ENCODE measurements at places on chromosomes 13 and 19.
A peak's percentile ranks its signal among the peaks of the same experiment; 100 is the strongest.

- DNase-seq: no peak
These were observed 833 bp downstream of the GAMT start for GRCh38 chr19:1400281-1401137.

DNA sequence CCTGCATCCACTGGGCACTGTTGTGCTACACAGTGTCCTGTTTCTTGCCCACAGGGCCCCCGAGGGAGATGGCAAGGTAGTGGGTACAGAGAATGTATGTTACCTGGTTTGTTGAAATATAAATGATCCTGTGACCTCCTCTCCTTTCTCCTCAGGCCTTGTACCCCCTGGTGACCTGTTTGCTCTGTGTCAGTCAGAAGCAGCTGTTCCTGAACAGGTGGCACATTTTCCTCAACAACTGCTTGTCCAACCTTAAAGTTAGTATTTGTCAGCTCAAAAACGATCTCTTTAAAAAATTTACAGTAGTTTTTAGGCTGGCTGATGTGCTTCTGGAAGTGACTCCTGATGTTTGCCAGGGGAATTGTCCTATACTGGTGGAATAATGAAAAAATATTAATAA, 105.1 kb downstream of the FRY start:
- DNase-seq: no peak

- no peak for DNase-seq
These were observed 7.3 kb upstream of the LPAR2 start for GRCh38 chr19:19635313-19635702.

DNA sequence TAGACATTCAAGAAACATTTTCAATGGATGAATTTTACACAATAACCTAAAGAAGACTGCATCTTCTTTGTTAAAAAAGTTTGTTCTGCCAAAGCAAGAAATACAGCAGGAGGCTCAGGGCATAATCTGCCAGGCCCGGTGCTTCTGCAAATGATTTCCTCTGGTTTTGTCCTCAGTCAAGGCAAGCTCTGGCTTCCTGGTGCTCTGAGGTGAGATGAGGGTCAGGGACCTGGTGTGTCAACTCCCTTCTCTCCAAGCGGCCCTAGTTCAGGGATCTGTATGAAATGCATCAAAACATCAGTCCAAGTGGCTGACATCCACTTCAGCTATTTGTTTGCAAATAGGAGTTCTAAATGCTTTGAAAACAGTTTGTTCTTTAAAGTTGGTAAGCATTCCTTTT, 31.6 kb downstream of the LACC1 start:
- no peak for DNase-seq

DNA sequence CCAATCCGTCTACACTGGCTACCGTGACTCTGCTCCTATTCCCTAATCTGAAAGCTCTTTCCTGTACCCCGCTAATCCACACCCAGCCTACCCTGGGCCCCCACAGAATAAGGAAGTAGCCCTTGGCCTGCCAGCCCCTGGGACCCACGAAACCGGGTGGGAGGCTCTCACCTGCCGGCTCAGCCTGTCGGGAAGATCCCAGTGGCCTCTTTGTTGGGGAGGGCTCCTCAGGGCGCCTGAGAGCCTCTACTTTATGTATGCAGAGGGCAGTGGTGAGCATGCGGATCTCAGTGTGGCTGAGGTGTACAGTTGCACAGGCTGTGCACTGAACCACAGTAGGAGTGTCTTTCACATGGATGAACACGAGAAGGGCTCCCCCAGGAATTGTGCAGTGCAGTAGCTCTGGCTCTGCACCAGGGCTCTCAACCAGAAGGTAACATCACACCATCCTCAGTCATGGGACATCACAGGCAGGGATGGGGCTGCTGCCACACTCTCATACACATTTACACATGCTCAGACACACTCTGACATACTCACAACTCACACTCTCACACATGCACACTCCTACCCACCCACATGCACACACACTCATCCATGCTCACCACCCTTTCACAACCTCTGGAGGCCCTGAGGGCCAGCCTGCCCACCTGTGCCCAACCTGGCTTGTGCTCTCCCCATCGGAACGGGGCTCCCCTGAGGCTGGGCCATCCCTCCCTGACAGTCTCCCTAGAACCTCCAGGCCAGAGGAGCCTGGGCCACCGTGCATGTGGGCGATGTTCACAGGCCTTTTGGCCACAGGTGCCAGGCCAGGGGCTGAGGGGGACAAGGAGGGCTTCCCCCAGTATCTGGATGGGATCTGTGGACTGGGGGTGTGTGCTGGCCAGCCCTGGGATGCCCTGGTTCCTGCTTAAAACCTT, 135.0 kb downstream of the URI1 start:
- DNase-seq: no peak

GRCh38 chr19:53621885-53622740, 9.7 kb upstream of the DPRX start:
- DNase-seq: no peak

- no peak for DNase-seq
These were observed 78.4 kb upstream of the DIAPH3 start for GRCh38 chr13:60242043-60242595.

DNA sequence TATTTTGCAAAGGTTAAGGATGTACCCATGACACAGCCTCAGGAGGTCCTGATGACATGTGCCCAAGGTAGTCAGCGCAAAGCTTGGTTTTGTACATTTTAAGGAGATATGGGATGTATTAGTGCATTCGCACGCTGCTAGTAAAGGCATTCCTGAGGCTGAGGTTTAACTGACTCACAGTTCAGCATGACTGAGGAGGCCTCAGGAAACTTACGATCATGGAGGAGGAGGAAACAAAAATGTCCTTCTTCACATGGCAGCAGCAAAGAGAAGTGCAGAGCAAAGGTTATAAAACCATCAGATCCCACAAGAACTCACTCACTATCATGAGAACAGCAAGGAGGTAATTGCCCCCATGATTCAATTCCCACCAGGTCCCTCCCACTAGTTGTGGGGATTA, 1017.4 kb downstream of the EFNB2 start:
- DNase-seq: no peak

DNA sequence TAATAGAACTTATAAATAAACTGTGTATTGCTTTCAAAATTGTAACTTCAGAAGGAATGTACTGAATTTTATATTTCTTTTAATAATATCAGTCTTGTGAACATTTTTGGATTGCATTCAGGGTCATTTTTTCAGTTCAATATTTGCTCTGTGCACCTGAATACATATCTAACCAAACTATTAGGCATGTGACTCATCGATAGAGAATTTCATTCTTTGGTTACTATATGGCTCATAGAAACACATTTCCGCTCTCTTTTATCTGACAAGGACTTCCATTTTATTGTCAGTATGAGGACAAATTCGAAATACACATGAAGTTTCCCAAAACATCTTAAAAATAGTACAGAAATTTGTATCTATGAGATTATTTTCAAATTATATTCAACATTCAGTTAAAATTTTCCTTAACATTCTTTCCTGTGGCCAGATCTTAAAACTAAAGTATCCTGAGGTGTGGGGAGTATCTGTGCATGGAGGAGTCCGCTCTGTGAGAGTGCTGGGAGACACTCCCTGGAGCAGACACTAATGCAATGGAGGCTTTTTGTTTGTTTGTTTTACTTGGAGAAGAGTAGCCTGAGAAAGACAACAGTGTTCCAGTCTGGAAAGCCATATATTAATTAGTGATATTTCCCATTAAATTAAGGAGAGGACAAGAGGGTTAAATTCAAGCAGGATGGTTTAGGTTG, 483.6 kb downstream of the PCDH20 start:
- DNase-seq: no peak

- DNase-seq: no peak
These were observed 10.3 kb downstream of the VSTM2B start for GRCh38 chr19:29535984-29536508.

DNA sequence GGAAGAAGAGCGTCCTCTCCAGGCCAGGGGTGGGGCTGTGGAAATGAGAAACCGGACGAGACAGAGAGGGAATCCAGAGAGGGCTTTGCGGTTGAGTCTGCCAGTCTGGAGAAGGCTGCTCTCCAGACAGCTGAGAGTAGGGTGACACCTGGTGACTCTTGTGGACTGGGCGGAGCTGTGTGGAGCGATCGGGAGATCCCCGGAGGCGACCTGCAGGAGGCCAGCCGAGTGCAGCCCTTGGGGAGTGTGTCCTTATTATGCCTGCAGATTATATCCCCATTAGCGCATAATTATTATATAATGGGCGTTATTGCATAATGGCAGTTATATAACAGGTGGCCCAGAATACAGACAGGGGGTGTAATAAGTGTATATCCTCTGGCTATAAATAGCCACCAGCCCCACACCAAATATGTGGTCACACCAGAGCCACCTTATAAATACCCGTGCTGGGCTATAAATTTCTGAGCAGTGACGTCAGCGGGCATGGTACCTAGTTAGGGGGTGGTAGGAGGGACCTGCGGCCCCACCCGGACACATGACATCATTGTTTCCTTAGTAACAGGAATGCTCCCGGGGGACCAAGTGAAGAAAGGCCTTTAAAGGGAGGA, 41.2 kb downstream of the NFIX start:
- no peak for DNase-seq

- no peak for DNase-seq
These were observed 12.3 kb downstream of the KCNN4 start for GRCh38 chr19:43768273-43769050.

DNA sequence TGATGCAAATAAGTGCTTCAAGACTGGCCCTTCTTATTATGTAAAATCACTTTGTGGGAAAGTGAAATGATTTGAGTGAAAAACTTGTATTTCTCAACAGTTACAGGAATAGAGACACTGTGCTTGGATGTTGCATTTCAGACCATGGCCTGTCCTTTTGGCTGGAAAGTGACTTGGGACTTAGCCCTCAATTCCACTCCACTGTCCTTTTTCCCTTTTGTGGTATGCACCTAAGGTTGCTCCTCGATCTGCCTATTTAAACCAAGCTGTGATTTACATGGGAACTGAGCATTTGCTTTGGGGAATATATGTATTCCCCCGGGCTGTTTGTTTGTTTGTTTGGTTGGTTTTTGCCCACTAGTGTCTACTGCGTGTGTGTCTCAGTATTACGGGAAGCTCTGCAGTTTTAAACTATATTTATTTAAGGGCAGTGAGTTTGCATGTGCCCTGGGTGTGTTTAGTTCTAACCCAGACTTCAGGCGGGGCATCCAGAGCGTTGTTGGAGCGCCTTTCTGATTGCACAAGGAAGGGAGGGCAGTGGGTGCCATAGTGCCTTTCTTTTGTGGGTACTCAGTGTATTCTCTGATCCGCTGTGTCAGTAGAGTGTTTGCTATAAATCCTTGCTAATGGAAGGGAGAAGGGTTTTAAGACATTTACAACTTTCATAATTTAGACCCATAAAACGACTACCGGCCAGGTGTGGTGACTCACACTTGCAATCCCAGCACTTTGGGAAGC, 18.2 kb upstream of the RNF113B start:
- DNase-seq: no peak

GRCh38 chr13:40064154-40065097, 409.0 kb downstream of the COG6 start:
- DNase-seq: no peak

GRCh38 chr13:106561551-106562170, 6.3 kb downstream of the ARGLU1 start:
- DNase-seq: peak; percentile 4

GRCh38 chr13:91157273-91158016, 190.0 kb upstream of the MIR17HG start:
- no peak for DNase-seq

- no peak for DNase-seq
These were observed 552 bp upstream of the GRWD1 start for GRCh38 chr19:48445256-48445605.

DNA sequence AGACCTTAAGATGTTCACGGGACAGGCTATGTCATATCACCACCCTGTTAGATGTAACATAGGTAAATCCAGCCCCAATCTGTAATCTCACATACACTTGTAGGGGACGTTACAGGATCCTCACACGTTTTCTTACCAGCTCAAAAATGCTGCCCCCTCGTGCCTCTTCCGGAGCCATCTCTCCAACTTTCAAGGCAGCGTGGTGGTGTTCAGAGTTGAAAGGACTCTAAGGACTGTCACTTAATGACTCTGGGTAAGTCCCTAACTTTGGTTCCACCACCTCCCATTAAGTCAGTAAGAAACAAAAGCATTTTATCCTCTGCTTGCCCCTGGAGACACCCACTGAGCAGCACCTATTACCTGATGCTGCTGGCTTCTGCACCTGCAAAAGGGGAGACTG, 4.4 kb downstream of the MED26 start:
- no peak for DNase-seq

DNA sequence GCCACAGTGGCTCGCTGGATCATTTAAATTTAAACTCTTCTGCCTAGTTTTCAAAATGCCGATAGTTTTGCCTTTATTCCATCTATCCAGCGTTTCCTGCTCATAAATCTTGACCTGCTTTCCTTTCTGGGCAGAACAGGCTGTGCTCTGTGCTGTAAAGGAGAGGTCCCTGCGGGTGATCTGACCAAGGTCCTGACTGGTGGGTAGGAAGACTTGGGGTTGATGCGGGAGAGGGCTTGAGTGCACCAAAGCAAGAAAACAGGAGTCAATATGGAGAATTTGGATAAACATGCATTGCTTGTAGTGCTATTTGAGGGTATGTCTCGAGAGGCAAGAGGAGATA, 533.6 kb downstream of the MYO16 start:
- no peak for DNase-seq

GRCh38 chr13:34914416-34914815, 27.7 kb upstream of the NBEA start:
- DNase-seq: no peak

GRCh38 chr19:53112286-53112685, 9.1 kb upstream of the ZNF160 start:
- DNase-seq: no peak

DNA sequence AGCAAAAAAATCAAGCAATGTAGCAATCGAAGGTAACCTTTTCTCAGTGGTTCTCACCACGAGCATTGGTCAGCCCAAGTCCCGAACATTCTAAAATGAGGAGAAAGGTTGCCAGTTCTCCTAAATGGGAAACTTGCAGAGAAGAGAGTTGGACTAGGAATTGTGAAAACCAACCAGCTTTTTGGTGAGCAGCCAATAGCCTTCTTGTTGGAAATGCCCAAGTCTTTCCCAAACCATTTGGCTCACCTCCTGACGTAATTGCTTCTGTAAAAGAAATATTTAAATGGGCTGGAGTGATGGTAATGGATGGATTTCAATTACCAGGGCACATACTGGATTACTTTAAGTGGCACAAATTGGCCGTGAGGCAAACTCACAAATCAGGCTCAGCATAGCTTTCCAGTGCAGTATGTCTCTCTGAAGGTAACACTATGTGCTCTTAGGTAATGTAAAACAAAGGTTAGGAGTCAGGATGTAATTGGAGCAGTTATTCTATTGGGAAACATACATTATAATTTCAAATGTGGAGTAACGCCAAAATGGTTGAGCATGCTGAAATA, 423.2 kb downstream of the KLF5 start:
- no peak for DNase-seq

DNA sequence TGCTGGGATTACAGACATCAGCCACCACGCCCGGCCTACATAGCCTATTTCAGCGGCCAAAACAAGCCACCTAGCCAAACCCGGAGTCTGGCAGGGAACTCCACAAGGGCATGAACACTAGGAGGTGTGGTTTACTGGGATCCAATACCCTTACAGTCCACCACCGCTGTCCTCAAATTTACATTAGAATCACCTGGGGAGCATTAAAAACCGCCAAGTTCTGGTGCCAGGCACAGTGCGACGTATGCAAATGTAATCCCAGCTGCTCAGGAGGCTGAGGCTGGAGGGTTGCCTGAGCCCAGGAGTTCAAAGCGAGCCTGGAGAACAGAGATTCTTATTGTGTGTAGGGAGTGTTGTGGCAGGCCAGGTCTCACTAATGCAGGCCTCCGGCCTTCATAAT, 4.2 kb upstream of the AP1M1 start:
- no peak for DNase-seq

- DNase-seq: no peak
These were observed 68.2 kb downstream of the CACNA1A start for GRCh38 chr19:13437919-13438618.

- DNase-seq: peak; percentile 45
These were observed 43.1 kb downstream of the CEBPG start for GRCh38 chr19:33416307-33417215.

Data from activated T-helper 1 cell treated with anti-CD3 and anti-CD28 coated beads, Interleukin-2, amount 50 U/mL, for 16 hours (primary cell).